ENCODE measurements at places on chromosomes 2 and 18. TPM values are rescaled to one million over a fixed set of nuclear protein-coding genes. Genes with fewer than 3 reads are reported as not detected.

DNA sequence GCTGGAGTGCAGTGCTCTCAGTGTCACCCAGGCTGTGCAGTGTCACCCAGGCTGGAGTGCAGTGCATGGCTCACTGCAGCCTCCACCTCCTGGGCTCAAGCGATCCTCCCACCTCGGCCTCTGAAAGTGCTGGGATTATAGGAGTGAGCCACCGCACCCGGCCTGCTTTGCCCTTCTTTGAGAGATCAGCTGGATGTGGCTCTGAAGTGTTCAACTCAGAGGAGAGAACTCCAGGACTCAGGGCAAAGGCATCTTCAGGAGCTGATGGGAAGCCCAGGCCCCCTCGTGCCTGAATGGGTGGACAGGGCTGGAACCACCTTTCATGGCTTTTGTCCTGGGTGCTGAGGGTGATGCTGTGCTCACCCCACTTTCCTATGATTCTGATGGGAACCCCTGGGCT, 52.0 kb upstream of the HAAO start:
- DNase-seq: no peak

DNA sequence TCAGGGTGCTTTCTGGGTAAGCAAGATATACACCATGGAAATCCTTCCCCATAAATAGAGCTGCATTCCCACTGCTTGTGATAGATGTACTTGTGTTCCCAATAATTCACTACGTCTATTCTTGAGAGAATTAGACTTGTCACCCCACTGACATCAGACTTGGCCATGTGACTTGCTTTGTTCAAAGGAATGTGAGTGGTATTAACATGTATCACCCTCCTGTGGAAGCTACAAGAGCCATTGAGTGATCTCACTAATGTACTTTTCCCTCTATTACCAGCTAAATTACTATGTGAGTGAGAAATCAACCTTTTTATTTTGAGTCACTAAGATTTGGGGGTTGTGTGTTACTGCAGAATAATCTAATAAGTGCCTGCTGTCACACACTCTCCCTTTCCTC, 176.0 kb downstream of the CCDC178 start:
- no peak for DNase-seq

DNA sequence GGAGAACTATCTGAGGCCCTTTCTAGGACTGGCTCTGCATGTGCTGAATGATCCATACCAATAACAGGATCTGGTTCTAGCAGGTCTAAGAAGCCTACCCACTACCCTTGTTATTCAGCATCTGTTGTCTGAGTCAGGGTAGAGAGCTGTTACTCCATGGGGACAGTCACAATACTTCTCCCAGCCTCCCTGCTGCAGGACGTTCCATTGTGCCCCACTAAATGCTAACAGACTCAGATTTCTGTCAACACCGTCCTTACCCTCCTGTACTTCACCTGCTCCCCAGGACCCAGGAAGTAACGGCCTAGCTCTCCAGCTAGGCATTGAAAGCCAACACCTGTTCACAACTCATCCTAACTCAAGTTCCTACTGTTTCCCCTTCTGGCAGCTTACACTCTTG, 719.7 kb upstream of the ID2 start:
- no peak for DNase-seq

The CNDP1 gene
- polyA plus RNA-seq: 0.27 TPM

DNA sequence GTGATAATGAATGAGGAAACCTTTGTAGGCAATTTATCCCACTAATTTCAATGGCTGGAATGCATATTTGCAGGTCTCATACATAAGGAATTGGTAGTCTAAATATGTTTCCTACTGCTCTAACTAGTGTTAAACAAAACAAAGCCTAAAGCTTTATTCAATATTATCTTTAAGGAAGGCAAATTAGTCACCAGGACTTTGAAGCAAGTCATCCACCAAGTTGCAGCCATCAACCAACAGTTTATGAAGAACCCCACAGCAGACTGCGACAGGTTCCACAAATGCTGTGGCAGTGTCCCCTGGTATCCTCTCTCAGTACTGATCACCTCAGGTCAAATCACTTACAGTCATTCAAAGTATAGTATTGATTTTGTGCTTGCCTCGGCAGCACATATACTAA, 181.5 kb upstream of the ZFP36L2 start:
- DNase-seq: no peak

DNA sequence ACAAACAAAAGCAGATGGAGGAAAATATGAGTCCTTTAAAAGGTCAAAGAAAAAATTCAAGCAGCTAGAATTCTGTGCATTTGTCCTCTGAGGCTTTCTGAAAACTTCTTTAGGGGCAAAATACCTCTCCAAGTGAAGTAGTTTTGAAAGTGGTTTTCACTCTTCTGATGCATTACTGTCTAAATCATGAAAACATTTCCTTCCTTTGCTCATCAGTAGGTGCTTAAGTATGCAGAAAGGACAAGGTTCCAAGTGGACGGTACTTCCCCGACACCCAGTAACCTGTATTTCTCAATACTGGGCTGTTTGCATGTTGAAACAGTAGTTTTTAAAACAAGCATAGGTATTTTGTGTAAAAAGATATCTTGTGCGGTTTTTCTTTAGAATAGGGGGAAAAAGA, 189.1 kb upstream of the ERBB4 start:
- no peak for DNase-seq

DNA sequence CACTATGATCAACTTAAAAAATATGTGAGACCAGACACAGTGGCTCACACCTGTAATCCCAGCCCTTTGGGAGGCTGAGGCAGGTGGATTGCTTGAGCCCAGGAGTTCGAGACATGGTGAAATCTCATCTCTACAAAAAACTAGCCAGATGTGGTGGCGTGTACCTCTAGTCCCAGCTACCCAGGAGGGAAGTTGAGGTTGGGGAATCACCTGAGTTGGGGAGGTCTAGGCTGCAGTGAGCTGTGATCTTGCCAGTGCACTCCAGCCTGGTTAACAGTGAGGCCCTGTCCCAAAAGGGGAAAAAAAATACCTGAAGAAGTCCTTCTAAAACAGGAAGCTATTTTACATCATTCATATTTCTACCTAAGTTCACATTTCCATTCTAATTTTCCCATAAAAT, 144.0 kb downstream of the EML6 start:
- no peak for DNase-seq

DNA sequence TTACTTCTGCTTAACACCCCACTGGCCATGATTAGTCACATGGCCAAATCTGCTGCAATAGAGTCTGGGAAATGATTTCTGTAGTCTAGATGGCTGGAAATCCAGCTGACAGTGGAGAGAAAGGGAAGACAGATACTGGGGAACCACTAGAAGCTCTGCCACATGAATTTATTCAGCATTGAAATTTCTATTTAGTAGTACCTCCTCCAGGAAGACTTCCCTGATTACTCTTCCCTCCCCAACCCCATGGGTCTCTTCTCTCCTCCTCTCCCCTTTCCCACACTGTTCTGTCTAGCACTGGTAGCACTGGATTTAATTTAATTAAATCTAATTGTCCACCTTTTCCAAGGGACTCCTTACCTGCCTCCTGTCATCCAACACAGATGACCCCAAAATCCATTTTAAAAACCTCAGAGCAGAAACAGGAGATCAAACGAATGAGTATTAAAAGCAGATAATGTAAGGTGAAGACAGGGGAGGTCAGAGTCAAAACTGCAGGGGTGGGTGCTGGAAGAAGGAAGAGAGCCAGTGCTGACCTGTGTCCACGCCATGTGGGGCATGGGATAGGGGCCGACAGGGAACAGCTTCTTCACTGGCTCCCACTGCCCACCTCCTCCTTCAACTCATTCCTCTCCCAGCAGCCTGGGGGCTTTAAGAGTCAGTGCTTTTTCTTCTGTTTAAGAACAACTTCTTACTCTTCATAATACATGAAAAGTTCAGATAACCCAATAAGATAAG, 169.2 kb upstream of the HS6ST1 start:
- no peak for DNase-seq

The ARHGEF4 gene
- polyA plus RNA-seq: 5.4 TPM

DNA sequence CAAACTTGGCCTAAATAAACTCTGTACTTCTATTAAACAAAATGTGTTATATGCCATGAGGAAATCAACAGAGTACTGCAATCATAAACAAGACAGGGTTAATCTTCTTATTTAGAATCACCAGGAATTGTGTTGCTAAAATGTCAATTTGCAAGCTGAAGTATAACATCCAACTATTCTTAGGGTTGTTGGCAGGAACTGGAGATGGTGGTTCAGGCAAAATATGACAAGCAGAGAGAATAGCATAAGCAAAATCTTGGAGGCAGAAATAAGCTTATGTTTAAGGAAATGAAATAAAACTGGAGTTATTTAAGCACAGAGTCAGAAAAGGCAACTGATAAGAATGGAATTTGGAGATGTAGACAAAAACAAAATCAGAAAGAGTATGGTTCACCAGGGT, 463.8 kb upstream of the SLC8A1 start:
- DNase-seq: no peak

The LYG1 gene
- polyA plus RNA-seq: 3.1 TPM

DNA sequence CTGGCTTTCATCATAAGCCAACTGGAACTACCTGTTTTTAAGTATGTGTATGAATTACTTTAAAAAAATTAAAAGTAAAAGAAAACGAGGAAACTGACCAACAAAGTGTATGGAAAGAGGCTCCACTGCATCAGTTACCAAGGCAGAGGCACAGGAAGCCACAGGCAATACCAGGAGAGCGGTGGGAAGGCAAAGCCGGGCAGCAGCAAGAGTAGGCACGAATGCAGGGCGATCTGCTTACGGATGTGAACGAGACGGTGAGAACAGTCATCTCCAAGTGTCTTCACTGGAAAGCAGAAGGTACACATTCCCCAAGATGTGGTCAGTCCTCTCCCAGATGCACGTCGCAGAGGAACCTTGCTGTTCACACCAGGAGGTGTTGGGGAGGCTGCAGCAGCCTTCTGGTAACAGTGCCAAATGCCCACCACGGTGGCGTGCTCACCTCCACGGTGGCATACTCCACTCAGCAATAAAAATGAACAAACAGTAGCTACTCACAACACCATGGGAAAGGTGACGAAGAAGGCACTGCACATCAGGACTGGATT, 43.1 kb downstream of the HS6ST1 start:
- no peak for DNase-seq

- no peak for DNase-seq
Observed at GRCh38 chr2:5482929-5483331, 209.3 kb upstream of the SOX11 start.

- no peak for DNase-seq
Observed at GRCh38 chr2:173021939-173022371, 53.7 kb upstream of the MAP3K20 start.

DNA sequence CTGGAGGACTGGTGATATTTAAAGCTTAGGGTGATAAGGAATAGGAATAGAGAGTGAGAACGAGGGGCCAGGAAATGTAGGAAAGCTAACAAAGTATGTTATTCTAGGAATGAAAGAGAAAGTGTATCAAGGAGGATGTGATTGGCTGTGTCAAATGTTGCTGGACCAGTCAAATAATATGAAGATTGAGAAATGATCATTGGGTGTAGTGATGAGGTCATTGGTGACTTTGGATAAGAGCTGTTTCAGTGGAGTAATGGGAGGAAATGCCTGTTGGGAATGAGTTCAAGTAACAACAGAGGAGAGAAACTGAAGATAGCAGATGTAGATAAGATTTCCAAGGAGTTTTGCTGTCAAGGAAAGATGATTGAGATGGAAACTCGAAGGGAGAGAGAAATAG, 74.4 kb downstream of the UBE2E3 start:
- DNase-seq: no peak

The INHA gene
- 1.2 TPM for polyA plus RNA-seq

The PLA2R1 gene
- polyA plus RNA-seq: 18.4 TPM

- no peak for DNase-seq
Observed at GRCh38 chr2:192159736-192160135, 35.0 kb downstream of the TMEFF2 start.

DNA sequence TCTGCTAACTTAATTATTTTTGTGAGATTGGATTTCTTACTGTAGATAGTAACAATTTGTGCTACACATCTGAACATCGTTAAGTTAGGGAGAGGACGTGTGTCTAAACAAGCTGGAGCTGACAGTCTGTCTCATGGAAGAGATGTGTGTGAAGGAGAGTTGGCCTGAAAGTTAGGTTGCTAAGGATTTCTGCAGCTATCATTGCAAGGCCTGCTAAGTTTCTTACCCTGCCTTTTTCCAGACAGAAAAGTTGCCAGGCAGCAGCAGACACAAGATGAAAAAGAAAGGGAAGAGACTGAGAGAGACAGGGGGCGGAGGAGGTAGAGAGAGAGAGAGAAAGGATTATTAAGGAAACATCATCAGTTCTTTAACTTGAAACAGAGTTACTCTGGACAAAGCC, 4.1 kb upstream of the LRP1B start:
- DNase-seq: no peak

- DNase-seq: no peak
Observed at GRCh38 chr2:9769171-9770005, 73.9 kb upstream of the TAF1B start.

GRCh38 chr2:80007777-80008503, 296.6 kb downstream of the LRRTM1 start:
- no peak for DNase-seq

DNA sequence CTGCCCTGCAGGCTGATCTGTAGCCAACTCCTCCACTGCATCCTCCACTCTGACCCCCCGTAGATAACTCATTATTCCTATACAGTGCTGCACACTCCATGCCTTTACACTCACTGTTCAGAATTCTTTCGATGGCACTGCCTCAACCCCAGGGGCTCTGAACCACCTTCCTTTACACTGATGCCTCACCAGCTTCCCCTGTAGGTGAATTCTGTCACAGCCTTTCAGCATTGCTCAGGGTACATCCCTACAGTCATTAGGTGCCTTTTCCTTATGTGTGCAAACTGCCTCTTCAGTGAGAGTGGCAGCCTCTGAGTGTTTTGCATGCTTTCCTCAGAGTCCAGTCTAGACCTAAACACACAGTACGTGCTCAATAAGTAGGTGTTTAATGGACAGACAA, 319.4 kb downstream of the LRRTM1 start:
- DNase-seq: no peak

GRCh38 chr18:21448299-21448698, 152.2 kb downstream of the ESCO1 start:
- DNase-seq: no peak

The RBM43 gene
- polyA plus RNA-seq: 5.0 TPM

The CDH19 gene
- polyA plus RNA-seq: 8.3 TPM

- DNase-seq: no peak
Observed at GRCh38 chr2:212186166-212186565, 352.4 kb downstream of the ERBB4 start.

- no peak for DNase-seq
Observed at GRCh38 chr2:171718720-171719119, 31.5 kb downstream of the DYNC1I2 start.

The NOL4 gene
- 6.5 TPM for polyA plus RNA-seq

DNA sequence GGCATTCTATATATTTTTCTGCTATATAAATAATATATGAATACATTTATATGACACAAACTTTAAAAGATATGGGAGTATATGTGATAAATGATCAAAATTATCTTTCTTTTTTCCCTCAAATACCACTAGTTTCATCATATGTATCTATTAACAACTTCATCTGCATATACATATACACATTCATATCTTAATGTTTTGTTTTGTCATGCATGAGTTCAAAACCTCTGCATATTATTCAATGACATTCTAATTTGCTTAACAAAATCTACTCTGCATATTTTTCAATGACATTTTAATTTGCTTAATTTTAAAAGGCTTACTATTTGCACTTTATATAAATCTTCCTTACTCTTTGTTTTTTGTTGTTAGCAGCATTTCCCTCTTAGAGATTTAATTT, 276.2 kb downstream of the PIK3C3 start:
- no peak for DNase-seq

All from large intestine (tissue), 12 donors.